HuH-7 (cell line): ENCODE measurements at places on chromosomes 5 and 9.

DNA sequence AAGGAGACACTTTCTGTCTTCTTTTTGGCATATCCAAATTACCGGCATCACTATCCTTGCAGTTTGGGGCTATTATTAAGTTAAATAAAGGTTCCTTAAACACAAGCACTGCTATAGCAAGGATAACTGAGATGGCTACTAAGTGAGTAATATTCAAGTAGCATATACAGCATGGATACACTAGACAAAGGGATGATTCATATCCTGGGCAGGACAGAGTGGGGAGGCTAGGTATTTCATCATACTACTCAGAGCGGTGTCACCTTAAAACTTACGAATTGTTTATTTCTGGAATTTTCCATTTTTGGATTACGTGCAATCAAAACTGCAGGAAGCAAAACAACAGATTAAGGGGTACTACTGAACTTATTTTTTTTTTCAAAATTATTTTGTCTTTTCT is 54.1 kb downstream of the FER start:
- DNase-seq = no peak

DNA sequence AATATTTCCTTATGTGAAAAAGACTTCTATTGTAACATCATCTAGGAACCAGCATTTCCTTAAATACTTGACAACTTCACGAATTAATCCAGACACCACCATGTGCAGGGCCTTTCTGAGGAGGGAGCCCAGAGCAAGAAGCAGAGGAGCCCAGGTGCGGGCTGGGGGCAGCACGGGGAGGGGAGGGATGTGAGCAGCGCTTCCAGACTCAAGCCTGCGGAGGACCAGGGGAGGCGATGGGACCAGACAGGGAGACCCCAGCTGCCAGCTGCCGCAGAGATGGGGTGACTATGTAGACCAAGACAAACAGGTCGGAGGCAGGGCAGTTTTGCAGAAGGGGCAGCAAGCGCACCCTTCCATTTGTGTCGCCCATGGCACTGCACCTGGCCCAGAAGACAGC is 596.1 kb downstream of the IRX1 start:
- DNase-seq = no peak

DNA sequence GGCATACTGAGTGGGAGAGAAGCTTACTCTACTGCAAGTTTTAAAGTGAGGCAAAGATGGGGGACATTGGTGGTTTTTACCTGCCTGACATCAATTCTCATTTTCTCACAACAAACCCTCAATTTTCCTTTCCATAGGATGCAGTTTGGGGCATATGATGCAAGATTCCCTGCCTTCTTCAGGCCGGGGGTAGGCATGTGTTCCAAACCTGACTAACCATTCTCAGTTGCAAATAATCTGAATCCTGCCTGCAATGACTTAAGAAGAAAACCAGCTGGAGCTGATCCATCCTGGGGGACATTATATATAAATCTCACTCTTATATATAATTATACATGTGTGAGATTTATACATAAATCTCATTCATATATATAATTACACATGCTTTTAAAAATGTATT is 223.6 kb upstream of the EFNA5 start:
- DNase-seq = no peak

GRCh38 chr5:81162501-81162900 is 70.6 kb upstream of the CKMT2 start:
- DNase-seq = no peak

DNA sequence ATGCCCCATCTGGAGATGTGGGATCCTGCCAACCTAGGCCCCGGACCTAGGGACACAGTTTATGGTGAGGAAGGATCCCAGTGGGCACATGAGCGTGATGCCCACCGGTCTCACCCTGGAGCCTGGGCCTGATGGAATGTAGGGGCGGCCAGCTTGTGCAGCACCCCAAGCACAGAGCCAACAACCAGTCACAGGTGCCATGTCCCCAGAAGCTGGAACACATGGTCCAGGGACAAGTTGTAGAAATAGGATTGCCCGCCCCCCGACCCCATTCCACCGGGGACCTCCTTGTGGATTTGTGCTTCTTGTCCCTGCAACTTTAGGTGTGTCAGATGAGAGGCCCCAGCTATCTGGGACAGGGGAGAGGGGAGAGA is 48.9 kb downstream of the C9orf50 start:
- DNase-seq = no peak

- no peak for DNase-seq
These were observed 88.5 kb upstream of the ATG10 start for GRCh38 chr5:81883371-81883770.

DNA sequence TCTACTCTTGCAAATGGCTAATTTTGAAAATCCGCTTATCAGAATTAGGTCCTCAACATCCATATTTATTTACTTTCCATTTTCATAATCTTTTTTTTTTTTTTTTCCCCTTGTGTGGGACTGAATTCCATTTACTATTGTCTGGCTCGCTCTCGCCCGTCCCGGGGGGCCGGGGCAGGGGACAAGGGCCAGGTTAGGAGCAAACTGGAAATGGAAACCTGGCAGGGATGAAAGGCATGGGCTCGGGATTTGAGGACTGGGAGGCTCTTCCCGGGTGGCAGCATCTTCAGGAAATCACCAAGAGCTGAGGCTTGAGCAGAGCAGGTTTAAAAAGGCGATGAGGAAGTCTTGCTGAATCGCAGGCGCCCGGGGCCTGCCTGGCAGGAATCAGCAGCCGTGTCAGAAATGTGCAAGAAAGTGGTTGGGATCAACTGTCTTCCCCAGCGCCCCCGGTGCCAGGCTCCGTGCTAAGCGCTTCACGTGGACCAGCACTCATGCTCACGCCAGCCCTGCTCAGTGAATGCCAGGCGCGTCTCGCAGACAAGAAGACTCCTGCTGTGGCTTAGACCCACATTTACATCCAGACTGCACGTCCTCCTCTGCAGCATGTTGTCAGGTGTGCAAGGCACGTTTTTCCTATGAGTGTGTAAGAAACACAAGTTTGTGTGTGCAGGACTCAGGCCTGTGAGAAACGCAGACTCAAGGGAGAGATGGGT is 66.3 kb upstream of the UNC5A start:
- no peak for DNase-seq

GRCh38 chr5:177198738-177199137 is 65.2 kb downstream of the NSD1 start:
- DNase-seq = no peak

DNA sequence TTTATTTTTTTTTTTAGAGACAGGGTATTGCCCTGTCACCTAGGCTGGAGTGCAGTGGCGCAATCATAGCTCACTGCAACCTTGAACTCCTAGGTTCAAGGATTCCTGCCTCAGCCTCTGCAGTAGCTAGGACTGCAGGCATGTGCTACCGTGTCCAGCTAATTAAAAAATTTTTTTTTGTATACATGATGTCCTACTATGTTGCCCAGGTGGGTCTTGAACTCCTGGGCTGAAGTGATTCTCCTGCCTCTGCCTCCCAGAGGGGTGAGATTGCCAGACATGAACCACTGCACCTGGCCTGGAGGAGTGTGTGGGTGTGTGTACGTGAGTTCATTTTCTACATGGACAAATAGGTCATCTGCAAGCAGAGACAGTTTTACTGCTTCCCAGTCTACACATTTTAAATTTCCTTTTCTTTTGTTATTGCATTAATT is 33.8 kb downstream of the JMY start:
- no peak for DNase-seq

- no peak for DNase-seq
These were observed 6.2 kb upstream of the ERGIC1 start for GRCh38 chr5:172827841-172828240.

GRCh38 chr9:108444400-108445358 is 411.1 kb downstream of the ACTL7B start:
- no peak for DNase-seq

DNA sequence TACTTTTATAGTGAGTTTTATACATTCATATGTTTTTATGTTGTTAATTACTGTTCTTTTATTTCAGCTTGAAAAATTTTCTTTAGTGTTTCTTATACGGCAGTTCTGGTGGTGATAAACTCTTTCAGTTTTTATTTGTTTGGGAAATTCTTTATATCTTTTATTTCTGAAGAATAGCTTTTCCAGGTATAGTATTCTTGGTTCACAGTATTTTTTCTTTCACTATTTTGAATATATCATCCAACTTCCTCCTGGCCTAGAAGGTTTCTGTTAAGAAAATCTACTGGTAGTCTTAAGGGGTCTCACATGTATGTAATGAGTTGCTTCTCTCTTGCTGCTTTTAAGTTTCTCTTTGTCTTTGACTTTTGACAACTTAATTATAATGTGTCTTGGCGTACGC is 79.4 kb downstream of the NXNL2 start:
- DNase-seq = no peak

DNA sequence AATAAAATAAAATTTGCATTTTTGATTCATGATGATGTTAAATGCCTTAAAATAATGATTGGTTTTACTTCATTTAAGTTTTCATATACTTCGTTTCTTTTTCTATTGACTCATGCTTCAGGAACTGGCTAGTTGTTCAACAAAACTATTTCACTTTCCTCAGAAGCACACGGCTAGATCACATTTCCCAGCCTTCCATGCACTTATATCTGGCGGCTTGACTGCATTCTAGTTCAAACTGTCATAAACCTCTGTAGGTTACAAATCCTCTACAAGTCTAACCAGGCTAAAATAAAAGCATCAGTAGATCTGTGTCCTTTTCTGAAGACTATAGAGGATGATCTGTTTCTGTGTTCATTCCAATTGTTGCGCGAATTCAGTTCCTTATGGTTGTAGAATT is 46.3 kb upstream of the CNTLN start:
- DNase-seq = no peak

DNA sequence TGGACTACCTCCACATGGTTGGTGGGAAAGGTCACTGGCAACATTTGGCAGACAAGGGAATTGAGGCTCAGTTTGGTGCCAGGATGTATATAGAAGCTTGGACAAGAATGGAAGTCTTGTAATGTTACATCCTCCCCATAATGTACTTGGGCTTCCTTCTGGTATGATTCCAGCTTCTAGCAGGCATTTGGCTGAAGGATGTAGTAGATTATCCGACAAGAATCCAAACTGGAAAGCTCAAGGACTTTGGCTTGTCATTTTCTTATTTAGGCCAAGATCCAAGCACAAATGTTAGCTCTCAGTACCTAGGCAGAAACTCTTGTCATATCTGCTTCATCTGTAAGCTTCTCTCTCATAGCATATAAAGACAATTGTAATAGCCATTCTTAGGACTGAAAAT is 209.1 kb downstream of the MAPKAP1 start:
- no peak for DNase-seq

DNA sequence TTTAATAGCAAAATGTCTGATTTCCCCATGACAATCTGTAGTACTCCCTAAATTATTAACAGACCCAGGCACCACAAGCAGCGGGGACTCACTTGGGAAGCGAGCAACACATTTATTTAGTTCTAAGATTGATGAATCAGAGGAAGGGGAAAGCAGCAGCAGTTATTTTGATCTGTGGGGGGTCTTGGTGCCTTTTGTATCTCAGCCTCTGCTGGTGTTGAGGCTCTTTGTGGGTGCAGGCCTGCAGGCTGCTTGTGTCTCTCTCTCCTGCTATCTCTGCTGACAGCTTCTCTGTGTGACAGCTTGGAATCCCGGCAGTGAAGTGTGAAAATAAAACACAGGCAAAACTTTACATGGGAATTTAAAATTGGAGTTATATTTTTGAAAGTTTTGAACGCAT is 878.2 kb upstream of the DMAC1 start:
- no peak for DNase-seq

GRCh38 chr5:124263680-124264491 is 482.6 kb downstream of the ZNF608 start:
- DNase-seq = no peak

- DNase-seq = peak; percentile 10
These were observed 93.8 kb upstream of the GRHPR start for GRCh38 chr9:37328556-37329227.

GRCh38 chr9:121744687-121745395 is 93.4 kb downstream of the DAB2IP start:
- no peak for DNase-seq

DNA sequence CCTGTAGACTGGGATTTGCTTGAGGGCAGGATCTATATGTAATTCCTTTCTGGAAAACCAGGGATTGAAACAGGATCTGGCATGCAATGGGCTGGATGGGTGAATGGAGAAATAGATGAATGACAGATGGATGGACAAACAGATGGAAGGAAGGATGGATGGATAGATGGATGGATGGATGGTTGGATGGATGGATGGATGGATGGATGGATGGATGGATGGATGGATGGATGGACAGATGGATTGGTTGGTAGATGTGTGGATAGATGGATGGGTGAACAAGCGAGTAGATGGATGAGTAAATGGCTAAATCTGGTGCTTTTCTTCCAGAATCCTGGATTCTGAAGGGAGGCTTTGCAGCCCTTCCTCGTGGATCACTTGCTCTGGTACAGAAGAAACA is 162.5 kb upstream of the SMIM23 start:
- DNase-seq = no peak

- no peak for DNase-seq
These were observed 57.0 kb upstream of the NEURL1B start for GRCh38 chr5:172583931-172584511.

DNA sequence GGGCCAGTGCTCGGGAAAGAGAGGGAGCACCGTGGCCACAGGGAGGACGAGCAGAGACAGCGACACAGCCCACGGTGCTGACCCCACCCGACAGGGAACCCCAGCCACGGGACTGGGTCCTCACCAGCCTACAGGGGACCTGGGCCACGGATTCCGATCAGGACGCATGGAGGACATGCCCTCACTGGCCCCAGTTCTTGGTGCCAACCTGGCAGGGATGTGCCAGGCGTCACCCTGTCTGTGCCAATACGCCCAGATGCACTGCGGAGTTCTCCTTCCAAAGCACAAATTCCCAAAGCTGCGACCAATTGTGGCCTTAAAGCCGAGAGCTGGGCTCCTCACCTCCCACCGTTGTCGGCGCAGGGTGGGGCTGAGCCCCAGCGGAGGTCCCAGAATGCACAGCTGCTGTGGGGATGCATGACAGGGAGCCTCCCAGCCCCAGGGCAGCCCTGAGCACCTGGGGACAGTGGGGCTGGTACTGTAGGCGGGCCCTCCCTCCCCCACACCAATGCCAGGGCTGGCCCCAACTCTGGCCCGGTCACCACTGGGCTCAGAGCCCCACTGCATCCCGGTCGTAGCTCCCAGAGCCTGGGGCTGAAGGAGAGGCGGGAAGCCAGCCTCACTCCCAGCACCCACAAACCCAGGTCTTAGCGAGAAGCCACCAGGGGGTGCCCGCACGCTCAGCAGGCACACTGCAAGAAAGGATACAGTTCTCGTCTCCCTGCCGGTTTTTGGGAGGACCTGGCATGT is 44.2 kb downstream of the NKD2 start:
- no peak for DNase-seq

DNA sequence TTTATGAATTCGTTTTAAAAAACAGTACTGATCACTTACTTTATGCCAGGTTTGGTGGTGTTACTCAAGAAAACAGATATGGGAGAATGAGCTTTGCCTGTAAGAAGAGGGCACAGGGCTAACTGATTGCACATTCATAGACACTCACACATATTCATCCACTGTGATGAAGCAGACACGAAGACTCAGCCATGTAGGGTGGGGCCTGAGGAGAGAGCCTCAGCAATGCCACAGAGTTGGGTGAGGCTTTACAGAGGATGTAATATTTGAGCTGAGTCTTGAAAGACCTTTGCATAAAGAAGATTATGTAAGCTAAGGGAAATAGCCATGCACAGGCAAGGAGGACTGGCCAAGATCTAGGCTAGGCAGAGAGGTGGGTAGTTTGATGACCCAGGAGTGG is 472.8 kb downstream of the PSAT1 start:
- no peak for DNase-seq

- DNase-seq = no peak
These were observed 34.7 kb upstream of the DMXL1 start for GRCh38 chr5:119036101-119036762.
